ENCODE measurements at places on chromosomes 3 and 15. TPM values are rescaled to one million over a fixed set of nuclear protein-coding genes. Genes with fewer than 3 reads are reported as not detected.

Gene HAUS2
- polyA plus RNA-seq = 13.7 TPM

GRCh38 chr3:20039765-20040547, at the start of gene KAT2B:
KAT2B (plus strand) TSS chr3:20040446; CDS start chr3:20040478, 32 bp downstream.
- H3K36me3 ChIP-seq = no peaks in the 10 kb centered on the region
- H3K27me3 ChIP-seq = no peaks in the 10 kb centered on the region
- peaks cover 60% of the 10 kb centered on the region for H3K4me1 ChIP-seq
- peak within 1 kb of the TSS; percentile 85 for H3K4me3 ChIP-seq

Gene PRSS50
- not detected for polyA plus RNA-seq

DNA sequence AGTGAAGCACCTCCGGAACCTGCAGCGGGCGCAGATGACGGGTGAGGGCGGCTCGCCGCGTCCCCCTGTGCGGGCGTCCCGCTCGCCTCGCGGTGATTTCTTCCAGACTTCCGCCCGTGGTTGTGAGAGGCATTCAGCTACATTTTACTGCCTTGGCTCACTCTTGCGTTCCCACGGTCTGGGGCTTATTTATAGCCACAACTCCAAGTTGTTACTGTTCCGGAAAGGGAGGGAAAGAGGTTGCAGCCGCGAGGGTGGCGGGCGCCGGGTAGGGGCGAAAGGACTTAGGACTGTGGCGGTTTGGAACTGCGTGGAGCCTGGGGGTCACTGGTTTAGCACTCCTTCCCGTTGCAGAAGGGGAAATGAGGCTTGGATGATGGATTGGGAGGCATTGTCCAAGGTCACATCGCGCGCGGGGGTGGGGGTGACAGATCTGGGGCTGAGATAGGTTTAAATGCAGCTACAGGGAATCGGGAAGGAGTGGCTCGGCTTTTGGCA, 1.1 kb downstream of the HES1 start:
- peaks cover 44% of the 10 kb centered on the region for H3K4me1 ChIP-seq
- H3K27me3 ChIP-seq = no peaks in the 10 kb centered on the region
- H3K36me3 ChIP-seq = peaks cover 12% of the 10 kb centered on the region
- DNase-seq = no peak
- H3K27ac ChIP-seq = peak overlapping the region; percentile 90
- H3K4me3 ChIP-seq = peak overlapping the region; percentile 69

GRCh38 chr15:64205202-64205601, 42.4 kb upstream of the PPIB start:
- H3K4me1 ChIP-seq = no peaks in the 10 kb centered on the region
- H3K27ac ChIP-seq = no peak overlapping the region

Gene CACNA2D3
- 1.7 TPM for polyA plus RNA-seq

Gene RPL39L
- polyA plus RNA-seq = 10.9 TPM

GRCh38 chr3:41526995-41527573, 327.8 kb downstream of the CTNNB1 start:
- H3K36me3 ChIP-seq = no peaks in the 10 kb centered on the region
- no peaks in the 10 kb centered on the region for H3K27me3 ChIP-seq
- H3K4me1 ChIP-seq = no peaks in the 10 kb centered on the region
- no peak overlapping the region for H3K27ac ChIP-seq
- no peak overlapping the region for H3K4me3 ChIP-seq

DNA sequence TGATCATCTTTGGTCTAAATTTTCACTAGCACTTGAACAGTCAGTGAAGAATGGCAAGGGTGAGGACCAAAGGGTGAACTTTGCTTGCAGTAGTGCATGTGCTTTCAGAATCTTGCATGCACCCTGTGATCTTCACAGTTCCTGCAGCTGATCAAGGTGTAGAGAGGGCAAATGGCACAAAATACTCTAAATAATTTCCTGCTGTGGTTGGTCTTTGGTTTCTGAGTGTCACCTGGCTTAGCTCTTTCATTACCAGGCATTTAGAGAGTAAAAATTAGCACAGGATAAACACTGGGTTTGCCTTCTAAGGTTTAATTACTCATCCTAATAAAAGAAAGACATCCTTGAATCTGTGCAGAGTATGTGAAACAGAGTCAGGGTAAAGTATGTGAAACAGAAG, 11.4 kb downstream of the TIPARP start:
- H3K36me3 ChIP-seq = no peaks in the 10 kb centered on the region
- H3K27me3 ChIP-seq = no peaks in the 10 kb centered on the region
- H3K27ac ChIP-seq = peak overlapping the region; percentile 64
- peak overlapping the region; percentile 25 for H3K4me3 ChIP-seq
- DNase-seq = no peak

DNA sequence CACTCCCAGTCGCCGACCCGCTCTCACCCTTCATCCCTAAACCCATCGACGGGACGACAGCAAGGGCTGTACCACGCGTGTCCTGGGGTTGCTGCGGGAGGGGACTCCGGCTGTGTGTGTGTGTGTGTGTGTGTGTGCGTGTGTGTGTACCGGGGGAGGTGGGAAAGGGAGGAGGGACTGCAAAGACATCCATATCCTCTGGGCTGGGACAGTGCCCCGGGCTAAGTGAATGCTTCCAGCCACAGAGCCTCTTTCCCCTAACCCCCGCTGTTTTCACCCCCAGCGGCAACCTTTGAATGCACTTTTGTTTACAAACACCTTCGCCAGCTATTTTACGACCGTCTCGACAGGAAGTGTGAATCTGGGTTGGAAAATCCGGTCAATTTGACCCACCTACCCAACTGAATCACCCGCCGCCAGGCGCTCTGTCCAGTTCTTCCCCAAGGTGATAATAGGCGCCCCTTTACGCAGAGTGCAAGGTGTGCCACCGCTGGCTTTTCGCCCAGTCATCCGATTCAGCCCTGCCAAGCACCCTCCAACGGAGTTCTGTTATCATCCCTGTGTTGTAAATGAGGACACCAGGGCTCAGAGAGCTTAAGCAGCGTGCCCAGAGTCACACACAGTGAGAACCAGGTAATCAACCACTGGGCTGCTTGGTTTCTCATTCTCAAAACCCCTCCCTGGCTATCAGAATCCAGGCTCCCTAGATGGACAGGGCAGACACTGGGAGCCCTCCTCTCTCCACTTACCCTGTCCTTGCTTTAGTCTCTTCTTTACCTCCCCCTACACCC, 739 bp upstream of the AMOTL2 start:
- peak overlapping the region; percentile 94 for H3K27ac ChIP-seq
- peaks cover 18% of the 10 kb centered on the region for H3K36me3 ChIP-seq
- peaks cover 11% of the 10 kb centered on the region for H3K4me1 ChIP-seq
- DNase-seq = peak; percentile 62
- peak overlapping the region; percentile 46 for H3K4me3 ChIP-seq

Gene LRRFIP2
- 18.9 TPM for polyA plus RNA-seq

Gene MESP2
- polyA plus RNA-seq = 0.05 TPM

DNA sequence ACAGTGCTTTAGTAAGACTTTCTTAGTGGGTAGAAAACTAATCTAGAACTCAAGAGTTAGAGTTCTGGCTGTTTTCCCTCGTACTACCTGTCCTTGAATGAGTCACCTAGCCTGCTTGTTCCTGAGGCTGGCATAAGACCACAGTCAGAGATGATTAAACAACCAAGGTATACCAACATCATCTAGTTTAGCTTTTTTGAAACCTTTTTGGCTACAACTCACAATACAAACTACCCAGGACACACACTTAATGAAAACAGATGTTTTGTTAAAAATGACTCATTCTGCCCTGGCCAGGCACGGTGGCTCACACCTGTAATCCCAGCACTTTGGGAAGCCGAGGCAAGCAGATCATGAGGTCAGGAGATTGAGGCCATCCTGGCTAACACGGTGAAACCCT, 4.6 kb downstream of the MCCC1 start:
- H3K27me3 ChIP-seq = no peaks in the 10 kb centered on the region
- peaks cover 46% of the 10 kb centered on the region for H3K36me3 ChIP-seq
- no peak for DNase-seq
- no peak overlapping the region for H3K27ac ChIP-seq

Gene SLC12A1
- 0.02 TPM for polyA plus RNA-seq

DNA sequence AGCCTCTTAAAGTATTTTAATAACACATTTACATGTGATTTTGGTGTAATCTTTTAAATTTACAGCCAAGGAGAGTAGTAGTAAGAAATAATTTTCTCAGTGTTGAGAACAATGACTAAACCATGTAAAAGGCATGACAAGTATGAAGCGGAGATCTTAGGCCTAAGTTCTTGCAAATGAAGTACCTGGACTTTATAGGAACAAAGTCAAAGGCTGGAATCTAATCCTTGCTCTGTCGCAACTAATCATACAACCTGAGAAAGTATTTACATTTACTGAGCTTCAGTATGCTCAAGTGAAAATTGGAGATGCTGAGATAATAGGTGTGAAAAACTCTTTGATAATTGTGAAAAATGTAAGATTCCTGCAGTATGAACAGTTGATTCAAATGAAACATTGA, 86.4 kb upstream of the VGLL3 start:
- no peaks in the 10 kb centered on the region for H3K27me3 ChIP-seq
- no peak for DNase-seq
- H3K27ac ChIP-seq = no peak overlapping the region

- H3K27me3 ChIP-seq = no peaks in the 10 kb centered on the region
- no peak for DNase-seq
- no peak overlapping the region for H3K27ac ChIP-seq
These were observed 101.0 kb upstream of the COL8A1 start for GRCh38 chr3:99537416-99537815.

DNA sequence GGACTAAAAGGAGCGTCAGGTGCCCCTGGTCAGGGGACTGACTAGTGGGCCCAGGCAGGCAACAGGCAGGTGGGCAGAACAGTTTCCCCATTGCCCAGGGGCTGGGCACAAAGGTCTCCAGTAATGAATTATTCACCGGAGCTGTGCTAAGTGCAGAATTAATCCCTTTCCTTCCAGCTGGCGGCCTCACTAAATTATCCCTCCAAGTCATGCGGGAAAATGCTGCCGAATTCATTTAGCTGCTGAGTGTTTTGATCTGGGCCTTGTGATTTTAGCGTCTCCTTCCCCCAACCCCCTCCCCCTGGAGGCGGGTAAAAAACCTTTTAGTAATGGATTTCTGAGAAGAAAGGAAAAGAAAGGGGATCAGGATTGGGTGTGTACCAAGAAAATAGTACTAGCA, 47.2 kb downstream of the CCDC33 start:
- H3K36me3 ChIP-seq = no peaks in the 10 kb centered on the region
- no peak overlapping the region for H3K27ac ChIP-seq
- H3K4me1 ChIP-seq = no peaks in the 10 kb centered on the region
- H3K27me3 ChIP-seq = peaks cover 4% of the 10 kb centered on the region
- no peak overlapping the region for H3K4me3 ChIP-seq
- no peak for DNase-seq

DNA sequence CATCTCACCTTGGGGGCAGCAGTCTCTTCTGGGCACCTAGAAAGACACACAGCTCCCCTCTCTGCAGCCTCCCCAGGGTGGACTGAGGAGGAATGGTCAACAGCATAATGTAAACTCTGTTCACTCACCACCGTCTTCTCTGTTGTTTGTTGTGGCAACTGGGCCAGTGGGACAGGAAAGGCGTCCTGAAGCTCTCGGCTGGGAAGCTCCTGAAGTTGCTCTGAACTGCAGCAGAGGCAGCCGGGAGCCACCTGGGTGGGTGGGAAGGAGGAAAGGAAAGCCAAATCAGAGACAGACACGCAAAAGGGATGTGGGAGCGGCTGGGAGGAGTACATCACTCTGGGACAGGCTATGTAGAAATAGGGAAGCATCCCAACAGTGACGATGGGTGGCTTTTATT, 52.7 kb downstream of the MYLK start:
- no peak overlapping the region for H3K27ac ChIP-seq
- no peaks in the 10 kb centered on the region for H3K36me3 ChIP-seq
- no peaks in the 10 kb centered on the region for H3K27me3 ChIP-seq

GRCh38 chr3:43123895-43124294, 18.0 kb upstream of the POMGNT2 start:
- no peaks in the 10 kb centered on the region for H3K36me3 ChIP-seq
- H3K4me3 ChIP-seq = no peak overlapping the region
- H3K27ac ChIP-seq = no peak overlapping the region
- H3K4me1 ChIP-seq = no peaks in the 10 kb centered on the region

DNA sequence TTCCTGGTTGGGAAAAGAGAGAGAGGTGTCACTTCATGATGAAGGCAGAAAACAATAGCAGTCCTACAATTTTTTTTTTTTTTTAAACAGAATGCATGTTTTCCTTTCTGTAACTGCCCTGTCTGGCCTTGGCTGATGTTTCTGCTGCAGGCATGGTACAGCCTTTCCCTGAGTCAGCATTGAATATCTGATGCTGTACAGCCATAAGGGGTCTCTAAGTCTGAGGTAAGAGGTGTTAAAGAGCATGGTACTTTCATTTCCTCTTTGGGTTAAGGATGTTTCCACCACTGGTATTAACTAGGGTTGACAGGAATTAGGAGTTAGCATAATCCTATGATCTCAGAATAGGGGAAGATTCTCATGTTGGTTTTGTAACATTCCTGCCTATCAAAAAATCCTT, 147.4 kb downstream of the CHST2 start:
- H3K4me1 ChIP-seq = no peaks in the 10 kb centered on the region
- H3K27ac ChIP-seq = no peak overlapping the region
- no peak overlapping the region for H3K4me3 ChIP-seq
- no peak for DNase-seq

- no peaks in the 10 kb centered on the region for H3K4me1 ChIP-seq
- DNase-seq = no peak
- H3K27me3 ChIP-seq = no peaks in the 10 kb centered on the region
- no peak overlapping the region for H3K4me3 ChIP-seq
- no peaks in the 10 kb centered on the region for H3K36me3 ChIP-seq
These were observed 761.3 kb upstream of the GRM7 start for GRCh38 chr3:6099458-6100075.

- no peaks in the 10 kb centered on the region for H3K4me1 ChIP-seq
- H3K27me3 ChIP-seq = no peaks in the 10 kb centered on the region
- no peak for DNase-seq
- peaks cover 14% of the 10 kb centered on the region for H3K36me3 ChIP-seq
These were observed 151.6 kb downstream of the RSRC1 start for GRCh38 chr3:158261371-158261991.

- no peaks in the 10 kb centered on the region for H3K36me3 ChIP-seq
- H3K27me3 ChIP-seq = no peaks in the 10 kb centered on the region
- DNase-seq = no peak
- no peak overlapping the region for H3K4me3 ChIP-seq
- H3K27ac ChIP-seq = no peak overlapping the region
These were observed 86.8 kb downstream of the SYNPR start for GRCh38 chr3:63364910-63365309.

Gene RSL24D1
- polyA plus RNA-seq = 103 TPM

Gene EOGT
- polyA plus RNA-seq = 14.8 TPM

Gene SEC61A1
- 51.2 TPM for polyA plus RNA-seq

Gene ISG20
- polyA plus RNA-seq = 142 TPM

Gene KLHL18
- polyA plus RNA-seq = 26.9 TPM

Gene MRPS11
- polyA plus RNA-seq = 40.1 TPM

GRCh38 chr3:81554801-81555200, 206.6 kb downstream of the GBE1 start:
- H3K4me3 ChIP-seq = no peak overlapping the region
- H3K27me3 ChIP-seq = no peaks in the 10 kb centered on the region
- no peak for DNase-seq
- H3K27ac ChIP-seq = peak overlapping the region; percentile 38
- no peaks in the 10 kb centered on the region for H3K36me3 ChIP-seq

- peaks cover 54% of the 10 kb centered on the region for H3K4me1 ChIP-seq
- DNase-seq = no peak
- H3K27me3 ChIP-seq = no peaks in the 10 kb centered on the region
- no peak overlapping the region for H3K27ac ChIP-seq
- H3K36me3 ChIP-seq = no peaks in the 10 kb centered on the region
These were observed 157.2 kb upstream of the TBL1XR1 start for GRCh38 chr3:177354466-177354865.

GRCh38 chr3:128068156-128068620, 16.0 kb downstream of the SEC61A1 start:
- H3K36me3 ChIP-seq = peaks cover 99% of the 10 kb centered on the region
- DNase-seq = peak; percentile 67
- H3K27me3 ChIP-seq = no peaks in the 10 kb centered on the region
- no peak overlapping the region for H3K4me3 ChIP-seq
